ENCODE measurements at places on chromosomes 7 and 10.
A peak's percentile ranks its signal among the peaks of the same experiment; 100 is the strongest.

- DNase-seq, result peak; percentile 6
These were observed 17.0 kb downstream of the CDK14 start for GRCh38 chr7:90613088-90613498.

DNA sequence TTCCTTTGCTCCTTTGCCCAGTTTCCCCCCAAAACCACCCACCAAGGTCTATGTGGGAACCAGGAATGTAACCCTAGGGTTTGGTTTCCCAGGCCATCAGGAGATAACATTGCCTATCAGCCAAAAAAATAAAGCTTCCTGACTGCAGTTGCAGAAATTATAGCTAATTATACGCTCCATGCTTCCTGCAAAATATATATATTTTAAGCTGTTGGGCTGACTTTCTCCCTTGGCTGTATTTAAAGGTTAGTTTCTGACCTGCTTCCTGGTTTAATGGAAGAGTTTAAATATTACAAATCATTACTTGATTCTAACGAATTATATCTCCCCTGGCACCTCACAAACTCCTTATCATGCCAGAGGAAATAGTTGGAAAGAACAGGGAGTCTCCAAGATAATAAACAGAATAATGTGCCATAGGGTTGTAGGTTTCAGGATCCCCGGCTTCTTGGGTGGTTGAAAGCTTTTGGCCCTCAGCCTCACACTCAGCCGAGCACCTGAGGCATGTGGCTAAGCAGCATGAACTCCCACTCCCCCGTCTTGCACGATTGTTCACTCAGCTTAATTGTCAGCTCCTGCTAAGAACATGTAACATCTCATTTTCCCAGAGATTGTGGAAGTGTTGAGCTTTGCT lies 79.9 kb downstream of the FZD1 start:
- no peak for DNase-seq

DNA sequence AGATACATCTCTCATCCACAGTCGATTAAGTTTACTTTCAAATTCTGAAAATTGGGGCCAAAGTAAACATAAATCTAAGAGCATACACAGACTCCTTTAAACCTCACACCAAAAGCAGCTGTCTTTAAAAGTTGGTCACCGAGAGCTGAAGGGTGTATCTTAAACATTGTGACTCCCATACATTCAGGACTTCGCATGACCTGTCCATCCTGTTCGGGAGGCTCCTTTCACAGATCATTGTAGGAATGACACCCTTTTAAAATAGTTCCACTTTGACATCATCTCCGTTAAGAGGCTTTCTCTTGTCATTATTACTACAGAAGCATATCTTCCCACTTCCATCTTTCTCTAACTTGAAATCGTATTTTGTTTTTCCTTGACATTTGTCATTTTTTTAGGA lies 440.0 kb downstream of the DNAJB9 start:
- DNase-seq, result peak; percentile 12

- DNase-seq, result no peak
These were observed 5.6 kb upstream of the NT5C2 start for GRCh38 chr10:103198648-103199047.

DNA sequence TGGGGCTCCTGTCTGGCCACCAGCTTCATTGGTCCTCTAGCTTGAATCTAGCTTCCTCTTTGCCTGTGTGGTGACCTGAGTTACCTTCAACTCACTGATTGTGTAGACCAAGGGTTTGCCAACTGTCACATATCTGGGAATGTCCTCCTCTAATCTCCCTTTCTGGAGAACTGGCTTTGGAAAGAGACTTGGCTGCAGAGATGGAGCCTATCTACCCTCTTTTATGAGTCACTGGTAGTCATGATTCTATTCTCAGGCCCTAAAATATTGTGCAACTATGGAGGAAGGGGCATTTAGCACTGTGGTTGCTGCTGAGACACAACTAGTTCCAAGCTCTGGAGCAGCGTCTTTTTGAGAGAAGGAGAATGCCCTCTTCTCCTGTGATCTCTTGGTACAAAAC lies 691.3 kb downstream of the KCNMA1 start:
- DNase-seq, result peak; percentile 31

GRCh38 chr7:13560441-13560840 lies 429.0 kb downstream of the ETV1 start:
- peak; percentile 83 for DNase-seq

GRCh38 chr7:120207037-120207436 lies 65.9 kb upstream of the KCND2 start:
- DNase-seq, result no peak

DNA sequence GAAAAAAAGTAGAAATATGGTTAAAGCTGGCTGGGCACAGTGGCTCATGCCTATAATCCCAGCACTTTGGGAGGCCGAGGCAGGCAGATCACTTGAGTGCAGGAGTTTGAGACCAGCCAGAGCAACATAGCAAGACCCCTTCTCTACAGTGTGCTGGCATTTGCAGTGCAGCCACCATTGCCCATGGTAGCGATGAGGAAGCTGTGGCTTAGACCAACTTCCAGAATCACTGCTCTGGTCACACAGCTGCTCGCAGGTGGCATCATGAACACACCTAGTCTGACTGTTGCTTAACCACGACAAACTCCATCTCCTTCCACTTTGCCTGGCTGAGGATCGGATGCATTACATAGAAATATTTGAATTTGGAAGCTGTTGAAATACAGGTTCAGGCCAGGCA lies 137.1 kb downstream of the CUX1 start:
- DNase-seq, result no peak

GRCh38 chr7:1704811-1705738 lies 35.0 kb downstream of the ELFN1 start:
- DNase-seq, result no peak

- DNase-seq, result no peak
These were observed 7.3 kb upstream of the RET start for GRCh38 chr10:43069579-43069978.

DNA sequence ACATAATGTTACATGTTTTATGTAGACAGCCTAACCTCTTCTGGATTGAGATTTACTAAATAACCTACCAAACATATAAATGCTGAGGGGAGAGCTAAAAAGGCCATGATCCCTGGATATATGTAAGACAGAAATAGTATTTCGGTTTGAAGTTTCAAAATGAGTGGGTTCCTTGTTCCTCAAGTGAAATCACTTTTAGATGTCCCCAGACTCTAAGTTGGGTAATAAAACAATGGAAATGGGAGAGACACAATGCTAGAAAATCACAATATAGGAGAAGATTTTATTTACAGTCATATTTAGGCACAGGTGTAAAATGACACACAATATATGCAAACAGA lies 56.5 kb downstream of the SHTN1 start:
- DNase-seq, result no peak

DNA sequence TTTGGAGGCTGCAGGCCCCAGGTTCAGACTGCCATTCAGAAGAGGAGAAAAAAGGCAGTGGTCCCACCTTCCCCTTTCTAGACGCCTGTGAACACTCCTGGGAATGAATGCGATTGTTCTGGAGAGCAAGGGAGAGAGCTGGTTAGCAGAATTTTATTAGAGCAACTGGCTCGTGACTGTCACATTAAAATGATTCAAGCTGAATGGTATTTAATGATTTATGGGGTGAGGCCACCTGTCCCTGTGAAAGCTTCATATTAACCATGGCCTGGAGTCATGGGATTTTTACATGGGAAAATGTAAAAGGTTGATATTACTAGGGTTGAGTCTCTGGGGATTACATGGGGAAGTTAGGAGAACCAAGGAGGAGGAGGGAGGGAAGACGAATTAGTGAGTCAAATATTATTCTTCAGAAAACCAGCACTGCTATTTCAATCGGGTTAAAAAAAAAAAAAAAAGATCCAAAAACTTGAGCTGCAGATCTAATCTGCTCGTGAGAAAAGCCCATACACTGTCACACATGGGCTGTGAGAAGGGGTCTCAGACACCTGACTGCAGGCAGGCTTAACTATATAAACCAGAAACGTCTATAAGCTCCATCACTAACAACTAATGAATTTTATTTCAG lies 8.3 kb downstream of the CXCL12 start:
- no peak for DNase-seq

DNA sequence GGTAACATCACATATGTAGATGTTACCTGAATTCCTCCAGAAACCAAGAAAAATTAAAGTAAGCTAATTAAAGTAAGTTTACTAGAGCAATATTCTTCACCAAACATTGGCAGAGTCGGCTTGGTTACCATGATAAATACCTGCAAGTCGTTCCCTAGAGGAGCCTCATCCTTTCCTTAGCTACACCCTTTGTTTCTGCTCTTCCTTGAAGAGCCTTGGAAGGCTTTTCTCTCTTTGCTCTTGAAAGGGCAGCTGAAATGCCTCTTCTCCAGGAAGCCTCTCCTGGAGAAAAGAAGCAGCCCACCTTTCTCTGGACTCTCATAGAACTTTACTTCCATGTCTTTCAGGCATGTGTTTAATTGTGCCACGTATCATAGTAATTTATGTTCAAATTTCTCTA lies 34.9 kb upstream of the CALD1 start:
- DNase-seq, result no peak

DNA sequence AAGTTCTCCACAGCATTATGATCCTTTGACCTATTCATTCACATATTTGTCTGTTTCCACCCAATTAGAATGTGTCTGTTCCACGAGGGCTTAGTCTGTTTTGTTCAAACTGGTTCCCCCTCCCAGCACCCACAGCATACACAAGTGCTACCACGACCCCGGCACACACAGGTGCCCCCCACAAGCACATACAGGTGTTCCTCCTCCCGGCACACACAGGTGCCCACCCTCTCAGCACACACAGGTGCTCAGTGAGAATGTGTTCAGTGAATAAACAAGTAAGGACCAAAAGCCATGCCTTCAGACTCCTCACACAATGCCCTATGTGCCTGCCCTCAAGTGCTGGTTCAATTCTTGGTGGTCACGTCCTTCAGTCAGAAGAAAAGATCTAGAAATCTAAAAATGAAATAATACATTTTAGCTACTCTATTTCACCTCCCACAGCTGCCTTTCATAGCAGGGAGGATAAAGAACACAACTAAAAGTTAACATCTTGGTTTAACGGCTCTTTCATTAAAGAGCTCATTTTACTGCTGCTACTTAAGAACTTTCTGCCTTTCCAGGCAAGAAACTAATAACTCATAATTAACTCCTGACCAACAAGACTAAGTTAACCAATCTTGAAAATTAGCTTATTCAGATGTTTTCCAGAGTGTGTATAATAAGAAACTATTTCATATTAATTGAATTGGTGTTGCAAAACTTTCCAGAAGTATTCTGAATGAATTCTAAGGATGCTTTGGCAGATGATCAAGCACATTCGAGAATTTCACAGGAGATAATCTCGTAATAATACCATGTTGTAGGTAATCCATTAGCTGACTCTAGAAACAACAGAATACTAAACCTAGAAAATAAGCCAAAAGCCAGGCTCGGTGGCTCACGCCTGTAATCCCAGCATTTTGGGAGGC lies 2.3 kb downstream of the DNMBP start:
- DNase-seq, result peak; percentile 23

GRCh38 chr7:151361193-151361959 lies 19.8 kb downstream of the NUB1 start:
- no peak for DNase-seq

- no peak for DNase-seq
These were observed 20.3 kb downstream of the SLIT1 start for GRCh38 chr10:97165499-97165898.

DNA sequence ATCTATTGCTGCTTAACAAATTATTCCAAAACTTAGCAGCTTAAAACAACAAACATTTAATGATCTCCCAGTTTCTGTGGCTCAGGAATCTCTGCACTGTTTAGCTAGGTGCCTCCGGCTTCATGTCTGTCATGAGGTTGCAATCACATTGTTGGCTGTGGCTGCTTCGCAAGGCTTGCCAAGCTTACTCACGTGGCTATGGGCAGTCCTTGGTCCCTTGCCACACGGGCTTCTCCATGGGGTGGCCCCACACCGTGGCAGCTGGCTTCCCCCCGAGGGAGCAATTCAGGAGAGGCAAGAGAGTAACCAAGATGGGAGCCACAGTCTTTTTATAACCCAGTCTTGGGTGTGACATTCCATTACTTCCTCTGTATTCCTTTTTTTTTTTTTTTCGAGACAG lies 67.4 kb downstream of the NEURL1 start:
- DNase-seq, result no peak

- no peak for DNase-seq
These were observed 44.2 kb upstream of the TMEM213 start for GRCh38 chr7:138753610-138754009.

- peak; percentile 48 for DNase-seq
These were observed 41.9 kb downstream of the PDGFA start for GRCh38 chr7:477626-478220.

- DNase-seq, result no peak
These were observed 97.2 kb upstream of the GNA12 start for GRCh38 chr7:2941216-2941859.

DNA sequence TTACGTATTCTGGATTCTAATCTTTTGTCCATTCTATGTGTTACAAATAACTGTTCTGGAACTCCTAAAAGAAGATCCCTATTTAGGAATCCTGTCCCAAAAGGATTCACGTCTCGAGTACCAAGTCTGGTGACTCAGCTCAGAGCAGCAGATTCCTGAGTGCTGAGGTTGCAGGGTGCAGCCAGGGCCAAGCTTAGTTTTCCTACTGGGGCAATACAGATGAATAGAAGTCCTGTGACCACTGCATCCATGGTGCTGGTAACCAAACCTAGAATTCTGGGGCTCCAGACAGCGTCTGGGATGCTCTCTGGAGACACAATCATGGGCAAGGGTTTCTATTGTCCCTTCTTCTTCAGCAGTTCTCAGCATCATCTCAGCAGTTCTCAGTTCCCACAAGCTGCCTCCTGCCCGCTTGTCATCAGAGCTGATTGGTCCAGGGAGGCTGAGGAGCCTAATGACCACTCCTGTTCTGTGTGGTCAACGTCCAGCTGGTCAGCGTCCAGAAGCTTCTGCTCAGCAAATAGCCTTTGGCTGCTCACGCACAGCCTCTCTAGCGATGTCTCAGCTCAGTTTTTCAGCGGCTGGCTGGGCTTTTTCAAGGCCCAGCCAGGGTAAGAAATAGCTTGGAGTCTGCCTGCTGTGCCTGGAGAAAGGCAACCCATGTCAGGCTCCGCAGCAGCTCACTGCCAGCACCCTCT lies 50.4 kb upstream of the C7orf33 start:
- peak; percentile 79 for DNase-seq

GRCh38 chr7:135718794-135719437 lies 9.1 kb downstream of the SLC13A4 start:
- DNase-seq, result no peak

DNA sequence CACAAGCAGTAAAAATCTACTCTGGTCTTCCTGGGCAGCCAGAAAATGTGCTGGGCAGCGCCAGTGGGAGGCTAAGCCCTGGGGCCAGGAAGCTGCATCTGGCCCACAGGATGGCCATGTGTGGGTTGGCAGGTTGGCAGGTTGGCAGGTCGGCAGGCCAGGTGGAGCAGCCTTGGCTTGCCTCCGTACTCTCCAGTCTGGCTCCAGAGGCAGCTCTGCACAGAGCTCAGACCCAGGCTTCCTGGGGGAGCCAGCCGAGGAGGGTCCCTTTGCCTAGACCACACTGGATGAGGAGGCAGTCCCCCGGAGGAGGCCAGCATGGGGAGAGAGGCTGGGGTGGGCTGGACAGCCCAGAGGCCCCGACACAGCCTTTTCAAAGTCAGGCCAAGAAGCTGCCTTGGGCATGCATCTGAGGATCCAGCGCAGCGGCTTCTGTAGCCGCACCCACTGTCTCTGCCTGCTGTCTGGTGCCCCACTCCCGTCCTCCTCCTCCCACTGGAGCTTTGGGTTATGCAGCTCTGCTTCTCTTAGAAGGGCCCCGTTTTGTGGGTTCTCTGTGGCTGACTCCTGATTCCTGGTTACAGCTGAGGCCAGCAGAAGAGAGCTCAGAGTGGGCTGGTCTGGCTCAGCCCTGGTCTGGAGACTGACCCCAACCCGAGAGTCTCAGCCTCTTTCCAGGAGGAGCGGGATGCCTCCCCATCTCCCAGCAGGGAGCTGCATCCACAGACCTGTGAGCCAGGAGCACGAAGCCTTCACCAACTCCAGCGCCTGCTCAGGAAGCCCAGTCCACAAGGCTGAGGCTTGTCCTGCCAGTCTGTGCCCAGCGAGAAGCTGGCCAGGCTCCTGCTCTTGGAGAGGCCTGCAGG lies 44.6 kb downstream of the CFAP46 start:
- no peak for DNase-seq

Data from ELR (cell line).